ENCODE measurements at places on chromosomes 4 and X. TPM values are rescaled to one million over a fixed set of nuclear protein-coding genes. Genes with fewer than 3 reads are reported as not detected.

DNA sequence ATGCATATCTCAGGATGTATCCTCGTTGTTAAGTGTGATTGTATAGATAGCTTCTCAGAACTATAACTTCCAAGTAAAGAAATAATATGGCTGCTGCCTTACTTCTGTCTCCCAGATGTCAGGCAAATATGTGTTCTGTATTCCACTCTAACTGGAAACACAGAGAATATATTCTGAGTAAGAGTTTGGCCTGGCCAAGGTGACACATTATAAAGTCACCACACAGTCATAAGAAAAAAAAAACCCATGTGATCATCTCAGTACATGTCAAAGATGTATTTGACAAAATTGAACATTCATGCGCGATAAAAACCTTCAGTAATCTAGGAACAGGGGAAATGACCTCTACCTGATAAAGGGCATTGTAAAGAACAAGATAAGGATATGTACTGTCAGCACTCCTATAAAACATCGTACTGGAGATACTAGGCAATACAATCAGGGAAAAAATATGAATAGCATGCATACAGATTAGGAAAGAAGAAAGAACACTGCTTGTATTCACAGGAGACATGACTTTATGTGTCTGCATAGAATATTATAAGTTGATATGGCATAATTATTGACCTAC is 207.1 kb downstream of the ZNF330 start:
- no peaks in the 10 kb centered on the region for H3K4me1 ChIP-seq
- H3K27me3 ChIP-seq: no peaks in the 10 kb centered on the region
- H3K4me3 ChIP-seq: no peak overlapping the region

DNA sequence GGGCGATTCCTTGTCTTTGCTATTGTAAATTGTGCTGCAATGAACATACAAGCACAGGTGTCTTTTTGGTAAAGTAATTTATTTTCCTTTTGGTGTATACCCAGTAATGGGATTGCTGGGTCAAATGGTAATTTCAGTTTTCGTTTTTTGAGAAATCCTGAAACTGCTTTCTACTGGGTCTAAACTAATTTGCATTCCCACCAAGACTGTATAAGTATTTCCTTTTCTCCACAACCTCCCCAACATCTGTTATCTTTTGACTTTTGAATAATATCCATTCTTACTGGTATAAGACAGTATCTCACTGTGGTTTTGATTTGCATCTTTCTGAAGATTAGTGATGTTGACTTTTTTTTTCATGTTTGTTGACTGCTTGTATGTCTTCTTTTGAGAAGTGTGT is 2506.0 kb downstream of the PCDH7 start:
- H3K36me3 ChIP-seq: no peaks in the 10 kb centered on the region
- H3K27me3 ChIP-seq: no peaks in the 10 kb centered on the region
- no peak for DNase-seq

The PRDM8 gene
- total RNA-seq: 2.2 TPM

DNA sequence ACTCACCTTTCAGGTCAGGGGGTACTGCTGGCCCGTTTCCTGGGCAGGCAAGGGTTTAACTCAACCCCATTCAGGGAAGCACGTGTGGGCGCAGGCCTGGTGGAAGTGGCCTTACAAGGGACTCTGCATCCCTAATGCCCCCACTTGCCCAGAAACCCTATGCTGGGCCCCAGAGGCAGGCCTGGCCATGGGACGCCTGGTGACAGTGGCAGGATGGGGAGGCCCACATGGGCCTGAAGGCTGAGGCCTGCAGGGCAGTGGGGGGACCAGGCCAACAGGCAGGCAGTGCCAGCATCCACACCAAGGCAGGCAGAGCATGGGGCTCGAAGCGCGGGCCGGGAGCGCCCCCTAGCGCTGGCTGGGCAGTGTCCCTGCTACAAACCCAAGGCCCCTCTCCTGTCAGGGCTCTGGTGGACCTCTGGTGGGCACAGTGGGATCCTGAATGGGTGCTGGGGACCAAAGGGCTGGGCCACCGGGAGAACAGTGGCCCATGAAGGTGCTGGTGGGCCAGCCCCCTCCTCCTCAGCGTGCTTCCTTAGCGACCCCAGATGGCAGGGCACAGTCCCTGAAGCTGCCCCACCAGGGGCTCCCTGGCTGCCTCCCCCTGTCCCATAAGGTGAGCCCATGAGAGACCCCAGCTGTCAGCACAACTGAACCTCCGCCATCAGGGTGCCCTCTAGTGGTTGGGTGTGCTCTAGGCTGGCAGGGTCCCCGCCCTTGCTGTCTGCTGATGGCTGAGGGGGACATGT is 16.8 kb downstream of the FGFR3 start:
- no peak for DNase-seq
- no peak overlapping the region for H3K27ac ChIP-seq
- H3K4me3 ChIP-seq: no peak overlapping the region
- no peaks in the 10 kb centered on the region for H3K4me1 ChIP-seq

DNA sequence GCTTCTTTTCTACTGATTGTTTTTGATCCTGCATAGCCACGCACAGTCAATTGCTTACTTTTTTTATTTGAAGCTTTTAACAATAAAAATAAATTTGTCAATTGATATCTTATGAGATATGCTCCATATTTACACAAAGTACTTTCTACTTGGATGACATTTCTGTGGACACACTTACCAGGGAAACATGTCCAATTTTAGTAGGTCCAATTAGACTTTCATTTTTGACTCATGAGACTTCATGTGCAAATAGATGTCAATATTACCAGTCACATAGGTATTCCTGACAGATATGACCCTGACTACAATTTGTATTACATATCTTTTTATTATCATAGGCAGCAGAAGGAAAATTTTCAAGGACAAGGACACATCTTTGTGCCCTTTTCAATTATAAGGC is 219.9 kb upstream of the ANKRD50 start:
- no peak overlapping the region for H3K27ac ChIP-seq
- H3K4me3 ChIP-seq: no peak overlapping the region
- H3K4me1 ChIP-seq: peaks cover 10% of the 10 kb centered on the region
- no peaks in the 10 kb centered on the region for H3K36me3 ChIP-seq

The TCEAL7 gene
- 7.8 TPM for total RNA-seq

The UGT2A2 gene
- not detected for total RNA-seq

The ZNF185 gene
- 1.3 TPM for total RNA-seq

DNA sequence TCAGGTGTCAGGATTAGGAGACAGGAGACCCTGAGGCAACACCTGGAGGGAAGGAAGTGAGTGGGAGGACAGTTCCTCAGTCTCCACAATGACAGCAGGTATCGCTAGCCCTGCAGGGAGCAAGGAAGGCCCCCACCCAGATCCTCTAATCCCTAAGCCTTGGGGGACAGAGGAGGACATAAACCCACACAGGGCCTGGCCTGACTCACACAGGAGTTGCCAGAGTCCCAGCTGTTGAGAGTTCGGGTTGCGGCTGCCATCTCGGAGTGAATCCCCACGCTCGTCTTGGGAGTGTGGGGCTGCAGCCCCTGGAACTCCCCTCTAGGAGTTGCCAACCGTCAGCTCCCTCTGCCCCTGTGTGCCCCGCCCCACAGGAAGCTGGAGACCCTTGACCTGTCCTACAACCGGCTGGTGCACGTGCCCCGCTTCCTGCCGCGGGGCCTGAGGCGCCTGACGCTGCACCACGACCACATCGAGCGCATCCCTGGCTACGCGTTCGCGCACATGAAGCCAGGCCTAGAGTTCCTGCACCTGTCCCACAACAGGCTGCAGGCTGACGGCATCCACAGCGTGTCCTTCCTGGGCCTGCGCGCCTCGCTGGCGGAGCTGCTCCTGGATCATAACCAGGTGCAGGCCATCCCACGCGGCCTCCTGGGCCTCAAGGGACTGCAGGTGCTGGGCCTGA is 9.2 kb upstream of the BGN start:
- no peaks in the 10 kb centered on the region for H3K36me3 ChIP-seq
- no peak overlapping the region for H3K4me3 ChIP-seq
- no peaks in the 10 kb centered on the region for H3K4me1 ChIP-seq
- no peak for DNase-seq
- no peak overlapping the region for H3K27ac ChIP-seq
